Mammary epithelial cell (primary cell): ENCODE measurements at places on chromosomes 5 and 9. TPM values are rescaled to one million over a fixed set of nuclear protein-coding genes. Genes with fewer than 3 reads are reported as not detected.

- no peak for DNase-seq
Measured at GRCh38 chr9:129987047-129987446, 55.9 kb downstream of the FNBP1 start.

DNA sequence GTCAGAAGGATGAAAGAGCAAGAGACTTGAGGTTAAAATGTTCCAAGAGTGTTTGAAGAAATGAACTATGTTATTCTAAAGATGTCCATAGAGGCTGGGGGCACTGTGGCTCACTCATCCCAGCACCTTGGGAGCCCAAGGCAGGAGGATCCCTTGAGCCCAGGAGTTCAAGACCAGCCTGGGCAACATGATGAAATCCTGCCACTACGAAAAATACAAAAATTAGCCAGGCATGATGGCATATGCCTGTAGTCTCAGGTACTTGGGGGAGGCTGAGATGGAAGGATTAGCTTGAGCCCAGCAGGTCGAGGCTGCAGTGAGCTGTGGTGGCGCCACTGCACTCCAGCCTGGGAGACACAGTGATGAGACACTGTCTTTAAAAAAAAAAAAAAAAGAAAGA is 2.7 kb downstream of the AOPEP start:
- no peak for DNase-seq

GRCh38 chr5:443239-444151 is 519 bp downstream of the EXOC3 start:
- DNase-seq, result no peak

DNA sequence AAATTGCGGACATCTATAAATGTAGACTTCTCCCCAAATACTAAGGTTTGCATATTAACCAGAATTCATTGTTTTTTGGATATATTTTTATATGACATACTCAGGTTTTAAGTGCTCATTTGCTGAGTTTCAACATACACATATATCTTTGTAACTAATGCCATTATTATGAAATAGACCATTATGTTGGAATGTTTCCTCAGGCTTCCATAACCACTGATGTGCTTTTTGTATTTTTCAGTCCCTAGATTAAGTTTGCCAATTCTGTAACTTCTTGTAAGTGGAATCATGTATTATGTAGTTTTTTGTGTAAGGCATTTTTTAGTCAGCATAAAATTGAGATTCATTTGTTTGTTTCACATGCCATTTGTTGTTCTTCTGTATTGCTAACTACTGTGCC is 32.1 kb downstream of the HSPA4 start:
- DNase-seq, result no peak

Gene SH3TC2
- polyA plus RNA-seq, result 13.9 TPM

DNA sequence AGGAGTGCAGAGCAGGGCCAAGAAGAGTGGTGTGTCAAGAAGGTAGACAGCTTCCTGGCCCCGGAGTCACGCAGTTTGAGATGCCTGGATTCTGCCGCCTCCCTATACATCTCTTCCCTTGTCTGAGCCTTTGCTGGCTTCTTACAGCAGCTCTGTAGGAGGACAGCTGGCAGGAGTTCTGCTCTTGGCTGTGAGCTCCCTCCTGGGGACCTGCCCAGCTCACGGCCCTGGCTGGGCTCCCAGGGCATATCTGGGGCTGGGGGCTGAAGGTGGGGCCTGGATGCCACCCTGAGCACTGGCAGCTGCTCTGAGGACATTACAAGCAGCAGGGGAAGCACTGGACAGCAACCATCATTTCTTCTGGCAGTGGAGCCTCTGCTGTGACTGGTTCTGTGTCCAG is 786 bp upstream of the TSSK1B start:
- no peak for DNase-seq

GRCh38 chr9:14485366-14485765 is 171.4 kb upstream of the NFIB start:
- DNase-seq, result peak; percentile 58
